ENCODE measurements at places on chromosomes 5 and 9.

GRCh38 chr5:139686706-139687441, 38.7 kb downstream of the CXXC5 start:
- DNase-seq = no peak

GRCh38 chr9:110153431-110153830, 54.5 kb downstream of the C9orf152 start:
- no peak for DNase-seq

GRCh38 chr9:121946465-121946864, 146.6 kb downstream of the TTLL11 start:
- no peak for DNase-seq

GRCh38 chr9:95100071-95100627, 217.4 kb downstream of the FANCC start:
- DNase-seq = no peak

- DNase-seq = peak; percentile 65
Observed at GRCh38 chr5:132270706-132271105, 13.2 kb downstream of the PDLIM4 start.

- DNase-seq = no peak
Observed at GRCh38 chr5:31362529-31362900, 169.0 kb downstream of the CDH6 start.

DNA sequence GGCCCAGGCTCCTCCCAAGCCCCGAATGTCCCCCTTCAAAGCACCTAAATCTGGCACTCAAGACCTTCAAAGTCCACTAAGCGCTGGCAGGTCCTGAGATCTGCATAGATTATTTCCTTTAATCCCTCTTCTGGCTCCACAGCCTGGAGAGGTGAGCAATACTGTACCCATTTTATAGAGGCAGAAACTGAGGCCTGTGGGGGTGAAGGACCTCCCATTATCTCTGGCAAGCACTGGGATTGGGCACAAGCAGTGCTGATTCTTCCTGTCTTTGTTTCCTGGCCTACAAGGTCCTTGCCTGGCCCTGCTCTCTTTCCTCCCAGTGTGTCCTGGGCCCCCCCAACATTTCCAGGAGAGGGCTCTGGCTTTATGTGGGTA, 252.3 kb downstream of the PBX3 start:
- DNase-seq = no peak

DNA sequence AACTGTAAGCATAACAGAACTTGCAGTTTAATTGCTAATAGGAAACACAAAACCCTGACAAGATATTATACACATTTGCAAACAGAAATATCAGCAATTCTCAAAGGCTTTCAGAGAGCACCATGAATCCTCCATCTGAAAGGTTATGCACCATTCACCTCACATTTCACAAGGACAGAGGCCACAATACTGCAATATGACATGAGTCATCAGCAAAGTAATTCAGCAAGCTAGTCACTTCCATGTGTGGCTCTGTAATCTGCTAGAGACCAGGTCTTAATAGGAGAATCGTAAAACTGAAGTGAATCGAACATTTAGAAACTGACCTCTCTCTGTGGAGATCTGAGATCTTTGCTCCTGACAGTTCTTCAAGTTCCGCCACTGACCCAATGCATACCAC, 28.3 kb downstream of the IARS1 start:
- no peak for DNase-seq

GRCh38 chr5:139638090-139638735, 9.9 kb upstream of the CXXC5 start:
- peak; percentile 51 for DNase-seq
